ENCODE measurements at places on chromosomes 2 and 18.
A peak's percentile ranks its signal among the peaks of the same experiment; 100 is the strongest.

GRCh38 chr2:24832073-24832461 is 38.8 kb downstream of the CENPO start:
- DNase-seq, result peak; percentile 78

GRCh38 chr2:60549238-60549927 is 4.1 kb downstream of the BCL11A start:
- peak; percentile 76 for DNase-seq

- DNase-seq, result no peak
These were observed 18.4 kb downstream of the SCN9A start for GRCh38 chr2:166357068-166357949.

- no peak for DNase-seq
These were observed 480.3 kb downstream of the MEIS1 start for GRCh38 chr2:66915237-66915636.
